ENCODE measurements at places on chromosomes 1 and 21. TPM values are rescaled to one million over a fixed set of nuclear protein-coding genes. Genes with fewer than 3 reads are reported as not detected.
A peak's percentile ranks its signal among the peaks of the same experiment; 100 is the strongest.

- H3K4me1 ChIP-seq: peaks cover 35% of the 10 kb centered on the region
- H3K27ac ChIP-seq: peak overlapping the region; percentile 6
- H3K36me3 ChIP-seq: no peaks in the 10 kb centered on the region
- no peaks in the 10 kb centered on the region for H3K27me3 ChIP-seq
- no peak overlapping the region for H3K4me3 ChIP-seq
- DNase-seq: no peak
These were observed 54.3 kb upstream of the TARBP1 start for GRCh38 chr1:234533034-234533891.

GRCh38 chr1:76677416-76678405 lies 189.6 kb upstream of the ST6GALNAC5 start:
- H3K27ac ChIP-seq: no peak overlapping the region
- H3K4me3 ChIP-seq: no peak overlapping the region
- peaks cover 4% of the 10 kb centered on the region for H3K4me1 ChIP-seq
- no peaks in the 10 kb centered on the region for H3K36me3 ChIP-seq

DNA sequence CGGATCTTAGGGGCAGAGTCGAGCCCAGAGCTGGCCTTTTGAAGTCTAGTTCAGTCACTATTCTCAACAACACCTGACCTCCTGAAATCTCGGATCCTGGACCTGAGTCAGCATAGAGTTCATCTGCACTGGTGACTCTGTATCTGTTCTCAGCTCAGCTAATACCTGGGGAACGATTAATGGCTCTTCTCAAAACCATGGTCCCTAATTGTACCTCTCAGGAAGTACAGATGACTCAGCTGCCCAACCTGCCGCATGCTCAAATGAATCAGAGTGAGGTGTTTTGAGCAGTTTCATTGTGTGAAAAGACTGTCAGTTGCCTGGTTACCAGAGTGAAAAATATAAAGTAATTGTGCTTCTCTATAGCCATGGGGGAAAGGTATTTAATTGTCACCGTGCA lies 89.2 kb downstream of the SLC35F3 start:
- no peak overlapping the region for H3K4me3 ChIP-seq
- no peaks in the 10 kb centered on the region for H3K4me1 ChIP-seq
- DNase-seq: no peak
- H3K27ac ChIP-seq: no peak overlapping the region

DNA sequence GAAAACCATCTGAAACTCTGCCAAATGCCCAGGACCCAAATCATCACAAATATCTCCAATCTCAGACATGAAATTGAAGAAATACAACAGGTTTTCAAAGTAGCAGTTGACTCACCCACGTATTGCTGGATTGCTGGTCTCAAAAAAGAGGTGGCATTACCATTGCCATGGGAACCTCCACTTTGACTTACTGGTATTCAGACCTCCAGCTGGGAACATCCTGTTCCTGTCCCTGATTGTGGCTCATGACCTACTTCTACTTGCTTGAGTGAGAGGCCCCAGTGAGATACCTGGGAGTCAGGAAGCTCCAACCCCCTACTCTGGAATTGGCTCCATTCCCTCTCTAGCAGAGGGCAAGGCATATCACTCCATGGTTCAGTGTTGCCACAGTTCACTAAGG lies 64.6 kb downstream of the NMNAT2 start:
- H3K27ac ChIP-seq: no peak overlapping the region
- H3K27me3 ChIP-seq: no peaks in the 10 kb centered on the region
- no peak overlapping the region for H3K4me3 ChIP-seq
- no peaks in the 10 kb centered on the region for H3K36me3 ChIP-seq
- H3K4me1 ChIP-seq: no peaks in the 10 kb centered on the region

GRCh38 chr1:16397120-16397519 lies 30.1 kb downstream of the SZRD1 start:
- no peak overlapping the region for H3K4me3 ChIP-seq
- no peaks in the 10 kb centered on the region for H3K4me1 ChIP-seq
- no peak for DNase-seq
- peaks cover 1% of the 10 kb centered on the region for H3K36me3 ChIP-seq
- H3K27me3 ChIP-seq: no peaks in the 10 kb centered on the region

ANGPTL3 gene
- total RNA-seq: 0.77 TPM

KRTAP7-1 gene
- total RNA-seq: not detected

DNA sequence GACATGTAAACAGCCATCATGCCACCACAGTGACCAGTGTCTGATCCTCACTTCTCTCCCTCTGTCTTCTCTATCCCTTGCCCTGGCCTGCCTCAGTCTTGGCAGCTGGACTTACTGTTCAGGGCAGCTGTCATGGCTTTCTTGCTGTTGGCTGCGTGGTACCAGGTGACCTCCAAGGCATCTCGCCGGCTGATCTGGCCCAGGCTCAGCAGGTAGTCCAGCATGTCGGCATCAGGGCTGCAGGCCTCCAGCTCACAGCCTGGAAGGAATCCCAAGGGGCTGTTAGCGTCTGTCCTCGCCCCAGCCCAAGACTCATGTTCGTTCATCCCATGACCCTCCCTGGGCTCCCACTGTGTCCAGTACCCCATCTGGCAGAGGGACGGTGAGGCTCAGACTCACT lies 3.6 kb downstream of the FAM151A start:
- H3K4me3 ChIP-seq: no peak overlapping the region
- no peaks in the 10 kb centered on the region for H3K27me3 ChIP-seq
- DNase-seq: no peak
- H3K27ac ChIP-seq: no peak overlapping the region
- peaks cover 19% of the 10 kb centered on the region for H3K4me1 ChIP-seq

Measured in Caco-2 (cell line).